ENCODE measurements at places on chromosomes 3 and 15.

DNA sequence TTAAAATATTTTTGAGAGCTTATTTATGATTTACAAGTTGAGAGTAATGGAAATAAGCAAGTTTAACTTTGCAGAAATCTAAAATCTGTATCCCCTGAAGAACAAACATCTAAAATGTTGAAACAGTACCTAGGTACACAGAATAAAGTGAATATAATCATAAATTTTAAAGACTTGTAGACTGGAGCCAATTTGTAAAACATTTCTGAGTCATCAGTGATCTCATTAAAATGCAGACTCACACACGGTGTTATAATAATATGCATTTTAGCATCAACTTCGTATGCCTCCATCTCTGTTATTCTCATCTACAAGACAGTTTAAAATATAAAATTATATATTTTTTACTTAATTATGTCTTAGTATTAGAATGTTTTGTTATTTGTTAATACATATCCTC, 399.5 kb upstream of the GOLIM4 start:
- no peak for DNase-seq

DNA sequence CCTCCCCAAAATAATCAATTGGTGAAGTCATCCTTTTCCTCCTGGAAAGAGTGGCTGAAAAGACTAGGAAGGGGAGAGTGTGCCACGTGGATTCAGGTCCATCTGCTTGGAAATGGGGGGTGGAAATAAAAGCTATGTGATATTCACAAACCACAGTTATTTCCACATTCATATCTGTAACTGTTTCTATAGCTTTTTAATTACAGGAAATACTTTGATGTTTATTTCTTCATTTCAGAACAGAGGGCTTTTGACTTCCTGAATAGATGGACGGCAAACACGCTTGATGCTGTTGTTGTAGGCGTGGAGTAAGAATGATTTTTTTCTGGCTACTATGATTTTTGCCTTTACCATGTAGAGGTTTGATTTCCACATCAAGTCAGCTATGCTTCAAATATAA, 10.1 kb downstream of the AADACL2 start:
- no peak for DNase-seq

DNA sequence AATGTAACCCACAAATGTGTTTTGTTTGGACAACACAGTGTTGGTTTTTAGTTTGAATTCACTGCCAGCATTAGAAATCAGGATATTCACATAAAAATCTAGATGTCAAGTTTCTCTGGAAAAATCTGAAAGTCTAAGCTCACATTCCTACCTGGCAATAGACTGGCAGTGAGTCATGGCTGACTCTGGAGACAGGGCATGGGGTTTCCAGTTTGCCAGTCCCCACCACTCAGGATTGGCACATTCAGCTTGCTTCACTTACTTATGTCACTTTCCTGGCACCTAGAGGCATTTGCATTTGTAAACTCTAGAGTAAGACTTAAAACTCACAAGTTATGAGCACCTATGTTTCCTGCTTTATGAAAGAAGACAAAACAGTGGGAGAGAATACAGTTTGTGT, 19.1 kb upstream of the SEC61A1 start:
- no peak for DNase-seq

- no peak for DNase-seq
These were observed 216.3 kb upstream of the ARPP21 start for GRCh38 chr3:35422836-35423601.

GRCh38 chr15:81256916-81257315, 60.2 kb downstream of the IL16 start:
- DNase-seq = no peak

DNA sequence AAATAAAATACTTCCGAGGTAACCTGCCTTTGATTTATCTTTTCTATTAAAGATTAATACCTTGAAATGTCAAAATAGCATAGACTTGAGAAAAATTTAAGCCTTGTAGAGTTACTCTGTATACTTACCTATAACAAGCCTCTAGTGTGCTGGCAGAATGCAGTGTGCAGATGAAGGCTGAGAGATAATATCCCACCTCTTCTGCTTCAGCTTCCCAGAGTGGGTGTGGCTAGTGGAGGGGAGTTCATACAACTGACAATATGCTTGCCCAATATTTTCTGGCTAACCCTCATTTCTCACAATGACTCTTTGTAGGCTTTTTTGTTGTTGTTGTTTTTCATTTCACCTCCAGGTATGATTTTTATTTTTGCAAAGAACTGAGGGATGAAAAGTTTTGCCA, 15.7 kb upstream of the ZBTB20 start:
- DNase-seq = no peak

DNA sequence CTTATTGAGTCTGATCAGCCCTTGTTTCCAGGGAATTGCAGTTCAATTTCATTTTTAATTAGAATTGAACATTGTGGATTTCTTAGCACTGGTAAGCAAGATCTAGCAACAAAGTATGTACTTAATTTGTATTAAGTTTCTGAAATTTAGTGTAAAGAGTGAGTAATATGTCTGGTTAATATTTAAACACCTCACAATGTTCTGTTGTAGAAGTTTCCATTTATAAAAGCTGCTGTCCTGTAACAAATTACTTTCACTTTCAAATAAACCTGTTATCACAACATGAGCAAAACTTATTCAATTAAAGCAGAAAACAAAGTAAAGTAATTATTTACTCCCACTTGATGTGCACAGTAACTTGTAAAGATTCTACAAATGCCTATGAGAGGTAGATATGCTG, 448.5 kb downstream of the NAALADL2 start:
- no peak for DNase-seq

DNA sequence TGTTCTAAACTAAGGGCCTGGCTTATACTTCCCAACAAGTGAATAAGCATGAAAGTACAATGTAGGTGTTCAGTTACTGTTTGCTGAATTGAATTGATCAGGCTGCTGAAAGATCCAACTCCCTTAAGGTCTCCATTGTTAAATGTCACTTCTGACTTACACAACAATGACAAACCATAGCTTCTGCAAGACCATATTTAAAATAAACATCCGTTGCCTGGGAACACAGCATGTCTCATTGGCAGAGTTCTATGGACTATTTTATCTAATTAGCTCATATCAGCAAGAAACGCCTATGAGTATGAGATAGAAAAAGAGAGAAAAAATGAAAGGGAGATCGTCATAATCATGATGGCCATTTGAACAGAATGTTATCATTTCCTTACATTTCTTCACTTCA, 605.4 kb downstream of the FGF12 start:
- no peak for DNase-seq

GRCh38 chr15:79105141-79105540, 14.6 kb upstream of the RASGRF1 start:
- DNase-seq = no peak

DNA sequence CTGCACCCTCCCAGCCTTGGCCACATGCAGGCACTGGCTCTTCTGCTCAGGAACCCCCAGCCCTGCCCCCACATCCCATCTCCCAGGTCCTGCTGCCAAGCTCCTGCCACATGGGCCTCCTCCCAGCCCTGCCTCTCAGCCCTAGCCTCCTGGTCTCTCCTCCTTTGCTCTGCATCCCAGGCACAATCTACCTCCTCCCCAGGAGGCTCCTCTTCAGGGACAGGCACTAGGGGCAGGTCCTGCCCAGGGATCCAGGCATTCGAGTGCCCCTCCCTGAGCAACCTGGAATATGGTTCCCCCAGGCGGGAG, 12.4 kb downstream of the DNAJB8 start:
- no peak for DNase-seq

- no peak for DNase-seq
These were observed 13.3 kb upstream of the TNFSF10 start for GRCh38 chr3:172536505-172536904.

DNA sequence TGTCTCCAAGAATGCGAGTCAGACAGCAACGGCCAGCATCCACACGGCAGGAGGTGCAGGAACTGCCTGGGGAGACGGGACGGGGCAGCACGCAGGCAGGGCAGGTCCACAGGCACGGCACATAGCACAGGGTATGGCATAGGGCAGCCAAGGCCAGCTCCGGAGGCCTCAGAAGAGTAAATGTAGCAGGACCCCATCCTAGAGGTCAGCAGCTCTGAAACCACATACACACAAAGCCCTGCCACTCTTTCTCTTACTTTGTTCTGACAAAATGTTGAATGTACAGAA, 26.9 kb downstream of the ZXDC start:
- no peak for DNase-seq

GRCh38 chr3:192731233-192731632, 3.9 kb upstream of the FGF12 start:
- no peak for DNase-seq

GRCh38 chr3:188772886-188773285, 398.9 kb upstream of the TPRG1 start:
- DNase-seq = no peak

GRCh38 chr3:191020730-191021396, 158.4 kb upstream of the GMNC start:
- DNase-seq = no peak

DNA sequence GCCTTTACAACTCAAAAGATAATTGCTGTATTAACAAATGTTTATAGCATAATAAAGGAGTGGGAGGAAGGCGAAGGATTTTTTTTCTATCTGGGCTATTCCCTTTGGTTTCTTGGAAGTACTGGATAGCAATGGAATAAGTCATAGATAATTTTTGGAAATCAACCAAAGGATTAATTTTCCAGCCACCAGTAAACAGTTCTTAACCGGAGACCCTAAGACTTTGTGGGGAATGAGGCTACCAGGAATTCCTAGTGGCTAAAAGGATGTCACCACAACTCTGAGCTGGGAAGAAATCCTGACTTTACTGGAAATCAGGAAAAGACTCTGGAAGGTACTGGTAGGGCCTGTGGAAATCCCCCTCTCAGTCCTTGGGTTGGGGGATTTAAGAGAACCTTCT, 138.4 kb upstream of the RARB start:
- DNase-seq = no peak

DNA sequence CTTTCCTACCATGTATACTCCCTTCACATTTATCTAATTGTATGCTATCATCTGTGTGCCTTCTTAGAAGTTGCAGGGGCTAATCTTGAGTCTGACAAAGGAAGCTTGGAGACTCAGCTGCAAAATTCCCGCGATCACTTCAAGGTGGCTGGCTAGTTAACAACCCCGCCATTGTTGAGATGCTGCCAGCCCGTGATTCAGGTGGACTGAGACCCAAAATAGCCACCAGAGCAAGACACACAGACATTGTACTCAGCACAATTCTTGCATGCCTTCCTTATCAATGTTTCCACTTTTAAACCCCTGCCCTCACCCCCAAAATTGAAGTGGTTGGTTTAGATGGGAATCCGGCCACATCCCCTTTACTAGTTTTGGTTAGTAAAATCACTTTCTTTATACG, 225.8 kb upstream of the ZNF717 start:
- no peak for DNase-seq

DNA sequence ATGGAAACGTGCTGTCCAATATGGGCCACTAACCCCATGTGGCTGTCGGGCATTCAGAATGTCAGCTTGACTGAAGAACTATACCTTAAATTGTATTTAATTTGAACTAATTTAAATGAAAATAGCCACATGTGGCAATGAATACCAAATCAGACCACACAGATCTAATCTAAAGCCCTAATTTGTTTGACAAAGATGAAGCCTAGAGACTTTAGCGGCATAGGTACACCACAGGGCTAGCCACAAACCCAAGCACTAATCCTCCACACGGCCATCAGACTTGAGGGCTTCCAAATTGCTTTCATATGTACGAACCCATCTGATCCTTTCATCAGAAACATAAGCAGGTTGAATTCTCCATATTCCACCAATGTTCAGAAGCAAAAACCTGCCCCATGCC, 81.4 kb downstream of the SHQ1 start:
- no peak for DNase-seq

GRCh38 chr3:51156147-51156546, 228.9 kb upstream of the MANF start:
- no peak for DNase-seq

GRCh38 chr3:99108508-99108907, 207.0 kb upstream of the DCBLD2 start:
- DNase-seq = no peak
